Neural crest cell (in vitro differentiated cells): ENCODE measurements at places on chromosomes 2 and 18.

- no peak for DNase-seq
These were observed 116.7 kb downstream of the DSC3 start for GRCh38 chr18:30925795-30926194.

GRCh38 chr18:70194227-70194890 is 11.1 kb downstream of the RTTN start:
- DNase-seq = no peak

GRCh38 chr2:216590780-216591179 is 42.4 kb upstream of the IGFBP2 start:
- DNase-seq = no peak

DNA sequence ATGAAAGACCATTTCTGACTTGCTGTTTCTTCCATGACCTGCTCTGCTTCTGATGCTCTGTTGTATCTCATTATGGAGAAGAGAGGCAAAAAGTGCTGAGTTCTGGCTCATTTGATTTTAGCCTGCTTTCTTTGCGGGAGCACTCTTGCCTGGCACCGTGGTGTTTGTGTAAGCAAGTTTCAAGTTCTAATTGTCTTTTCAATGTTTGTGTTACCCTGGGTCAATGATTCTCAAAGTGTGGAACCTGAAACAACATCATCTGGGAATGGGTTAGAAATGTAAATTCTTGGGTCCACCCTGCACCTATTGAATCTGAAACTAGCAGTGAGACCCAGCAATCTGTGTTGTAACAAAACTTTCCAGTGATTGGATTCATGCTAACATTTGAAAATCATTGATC is 85.5 kb upstream of the STON1 start:
- DNase-seq = no peak

GRCh38 chr2:165637396-165637795 is 156.7 kb downstream of the GALNT3 start:
- DNase-seq = no peak

DNA sequence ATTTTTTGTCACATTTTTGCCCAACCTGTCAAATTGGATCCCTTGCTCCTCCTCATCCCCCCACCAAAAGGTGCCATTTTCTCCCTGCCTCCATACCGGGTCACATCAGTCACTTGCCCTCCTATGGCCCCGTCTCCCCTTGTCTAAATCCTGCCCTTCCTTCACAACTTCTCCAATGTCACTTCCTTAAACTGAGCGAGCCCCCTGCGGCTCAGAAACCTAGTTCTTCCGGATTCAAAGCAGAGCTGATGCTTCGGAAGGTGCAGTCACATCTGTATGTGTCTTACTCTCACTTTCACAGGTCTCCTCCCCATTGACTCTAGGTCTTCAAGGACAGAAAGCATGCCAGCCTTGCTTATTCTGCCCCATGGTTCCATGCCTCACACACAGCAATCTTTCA is 22.1 kb downstream of the TNP1 start:
- no peak for DNase-seq

DNA sequence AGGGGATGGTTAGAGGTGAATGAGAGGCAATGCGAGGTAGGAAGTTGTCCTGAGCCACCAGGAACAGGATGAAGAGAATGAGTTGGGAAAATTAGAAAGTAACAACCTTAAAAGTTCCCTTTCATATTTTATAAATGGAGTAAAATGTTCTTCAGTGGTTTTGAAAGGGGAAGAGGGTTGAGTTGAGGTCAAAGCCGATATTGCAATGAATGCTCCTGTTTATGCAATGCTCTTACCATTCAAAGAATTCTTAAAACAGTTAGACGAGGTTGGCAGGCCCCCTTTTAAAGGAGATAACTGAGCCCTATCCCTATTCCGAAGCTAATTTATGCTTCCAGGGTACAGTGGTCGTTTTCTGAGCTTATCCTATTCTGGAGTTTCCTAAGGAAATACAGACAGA is 2110.3 kb upstream of the CELF4 start:
- DNase-seq = no peak

DNA sequence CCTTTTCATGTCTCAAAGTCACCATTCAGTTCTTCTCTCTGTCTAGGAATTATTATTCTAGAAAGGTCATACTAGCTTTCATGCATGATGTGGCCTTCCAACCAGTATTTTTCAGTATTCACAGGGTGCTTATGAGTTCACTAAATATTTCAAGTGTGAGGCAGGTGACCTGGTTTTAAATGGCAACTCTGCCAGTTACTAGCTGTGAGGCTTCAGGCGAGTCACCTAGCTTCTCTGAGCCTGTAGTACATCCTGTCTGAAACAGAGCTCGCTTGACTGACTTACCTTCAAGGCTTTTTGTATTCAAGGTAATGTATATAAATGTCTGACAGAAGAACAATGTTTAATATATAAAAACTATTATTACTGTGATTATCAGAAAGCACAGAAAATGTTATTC is 19.4 kb upstream of the ACVR1 start:
- no peak for DNase-seq

- no peak for DNase-seq
These were observed 20.1 kb downstream of the FIGN start for GRCh38 chr2:163715668-163716067.

- DNase-seq = no peak
These were observed 34.4 kb downstream of the ACYP2 start for GRCh38 chr2:54149638-54150441.

- DNase-seq = no peak
These were observed 159.6 kb upstream of the HNRNPA3 start for GRCh38 chr2:177053038-177053437.

GRCh38 chr18:12233378-12233777 is 20.8 kb upstream of the CIDEA start:
- DNase-seq = no peak

DNA sequence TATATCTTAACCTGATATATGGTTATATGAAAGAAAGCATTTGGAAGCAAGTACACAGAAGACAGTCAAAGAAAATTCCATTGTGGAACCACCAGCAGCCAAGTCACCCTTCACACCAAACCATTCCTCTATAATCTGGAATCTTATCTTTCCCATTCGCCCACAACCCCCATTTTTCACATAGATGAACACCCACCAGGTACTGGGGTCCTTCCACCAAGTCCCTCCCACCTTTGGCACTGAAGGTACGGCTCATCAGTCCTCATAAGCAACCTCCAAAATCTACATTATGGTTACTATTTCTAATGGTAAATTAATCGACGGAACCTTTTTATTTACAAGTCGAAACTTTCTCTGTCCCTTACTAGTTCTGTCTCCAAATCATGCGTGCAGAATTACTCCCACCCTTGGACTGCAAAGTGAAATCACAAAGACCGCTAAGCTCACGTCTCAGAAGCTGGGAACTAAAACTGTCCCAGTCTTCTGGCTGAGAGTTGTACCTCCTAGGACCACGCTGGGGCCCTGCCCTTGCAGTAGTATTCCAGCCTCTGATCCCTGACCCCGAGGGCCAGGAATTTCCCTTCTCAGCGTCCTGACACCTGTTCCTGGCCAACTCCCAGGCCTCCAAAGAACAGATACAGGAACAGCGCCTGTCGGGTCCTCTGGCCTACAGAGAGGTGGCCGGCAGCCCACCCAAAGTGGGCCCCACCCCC is 702 bp downstream of the OLA1 start:
- DNase-seq = no peak

GRCh38 chr18:23690505-23691068 is 1.3 kb downstream of the LAMA3 start:
- DNase-seq = no peak

- no peak for DNase-seq
These were observed 85.4 kb upstream of the ALPP start for GRCh38 chr2:232293191-232293590.

- DNase-seq = no peak
These were observed 211.2 kb downstream of the SPP2 start for GRCh38 chr2:234261736-234262135.

DNA sequence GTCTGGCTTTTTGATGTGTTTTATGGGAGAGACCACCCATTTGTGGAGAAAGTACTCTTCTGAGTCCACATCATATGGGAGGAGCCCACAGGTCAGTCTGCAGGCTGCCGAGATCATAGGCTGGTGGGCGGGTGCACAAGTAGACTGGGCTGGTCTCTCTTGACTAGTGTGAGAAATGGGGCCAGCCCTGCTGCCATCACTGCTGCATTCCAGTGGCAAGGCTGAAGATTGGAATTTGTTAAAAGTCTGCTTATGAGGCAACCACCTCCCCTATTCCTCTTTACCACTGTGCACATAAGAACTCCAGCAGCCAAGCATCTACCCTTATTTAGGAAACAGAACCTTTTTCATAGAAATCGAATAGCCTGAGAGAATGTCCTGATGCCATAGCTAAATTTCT is 200.7 kb downstream of the DIS3L2 start:
- no peak for DNase-seq

GRCh38 chr2:30368258-30368657 is 78.8 kb upstream of the LCLAT1 start:
- no peak for DNase-seq

- DNase-seq = no peak
These were observed 66.7 kb downstream of the RTN4 start for GRCh38 chr2:54983345-54984220.

- DNase-seq = no peak
These were observed 108.3 kb downstream of the SMAD7 start for GRCh38 chr18:48842259-48843061.

DNA sequence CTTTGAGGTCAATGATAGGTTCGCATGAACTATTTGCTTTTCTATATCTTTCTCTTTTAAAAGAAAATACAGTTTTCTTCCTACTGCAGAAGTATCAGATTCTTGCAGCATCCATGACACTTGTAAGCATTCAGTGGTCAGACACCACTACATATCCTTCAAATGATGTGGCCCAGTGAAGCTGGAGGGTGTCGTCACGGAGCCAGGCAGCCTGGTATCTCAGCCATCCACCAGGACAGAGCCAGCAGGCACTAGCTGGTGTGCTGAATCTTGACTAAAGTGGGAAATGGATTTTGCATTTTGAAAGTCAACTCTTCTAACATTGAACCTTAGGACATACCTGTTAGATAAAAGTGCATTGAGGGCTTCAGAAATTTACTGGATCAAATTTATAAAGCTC is 5.4 kb downstream of the KLHL14 start:
- no peak for DNase-seq

- DNase-seq = no peak
These were observed 59.1 kb downstream of the ZNF385B start for GRCh38 chr2:179802051-179802882.

- no peak for DNase-seq
These were observed 105.1 kb downstream of the SLC8A1 start for GRCh38 chr2:40346535-40347354.
